Cerebellar nuclear complex (tissue), 1 donor: ENCODE measurements at places on chromosomes 16 and 17.

DNA sequence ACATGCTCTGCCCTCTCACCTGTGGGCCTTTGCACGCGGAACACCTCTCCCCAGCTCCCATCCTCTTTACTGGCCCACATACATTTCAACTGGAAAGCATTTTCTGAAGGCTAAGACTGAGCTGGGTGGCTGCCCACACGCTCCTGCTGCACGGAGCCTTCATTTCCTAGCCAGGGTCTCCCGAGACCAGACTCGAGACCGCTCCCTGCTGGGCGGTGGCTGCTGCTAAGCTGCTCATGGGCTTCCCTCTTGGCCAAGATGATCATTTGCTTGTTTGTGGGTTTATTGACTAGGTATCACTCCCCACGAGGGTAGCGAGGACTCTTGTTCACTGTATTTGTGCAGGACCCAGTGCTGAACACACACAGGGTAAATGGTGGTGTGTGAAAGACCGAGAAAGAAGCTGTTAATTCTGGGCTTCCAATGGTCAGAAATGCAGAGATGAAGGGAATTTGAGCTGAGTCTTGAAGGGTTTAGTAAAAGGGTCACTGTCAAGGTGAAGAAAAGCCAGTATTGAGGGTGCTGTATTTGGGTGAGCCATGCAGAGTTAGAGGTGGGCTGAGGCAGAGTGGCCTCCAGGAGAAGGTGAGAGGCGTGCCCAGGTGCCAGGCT lies 907 bp downstream of the TRAPPC2L start:
- DNase-seq: no peak

DNA sequence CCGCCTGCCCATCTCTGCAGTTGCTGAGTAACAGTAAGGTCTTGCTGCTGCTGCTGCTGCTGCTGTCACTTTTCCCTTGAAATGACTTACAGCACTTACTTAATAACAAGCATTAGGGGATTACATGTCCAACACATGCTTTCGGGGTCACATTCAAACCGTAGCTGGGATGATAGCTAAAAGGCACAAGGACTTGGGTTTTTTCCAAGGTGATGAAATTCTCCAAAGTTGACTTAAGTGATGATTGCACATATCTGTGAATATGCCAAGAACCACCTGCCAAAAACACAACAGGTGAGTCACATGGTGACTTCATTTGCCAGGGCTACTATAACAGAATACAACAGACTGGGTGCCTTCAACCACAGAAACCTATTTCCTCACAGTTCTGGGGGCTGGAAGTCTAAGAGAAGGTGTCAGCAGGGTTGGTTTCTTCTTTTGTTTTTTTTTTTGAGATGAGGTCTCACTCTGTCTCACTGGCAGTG lies 121.9 kb upstream of the TNRC6C start:
- DNase-seq: no peak

DNA sequence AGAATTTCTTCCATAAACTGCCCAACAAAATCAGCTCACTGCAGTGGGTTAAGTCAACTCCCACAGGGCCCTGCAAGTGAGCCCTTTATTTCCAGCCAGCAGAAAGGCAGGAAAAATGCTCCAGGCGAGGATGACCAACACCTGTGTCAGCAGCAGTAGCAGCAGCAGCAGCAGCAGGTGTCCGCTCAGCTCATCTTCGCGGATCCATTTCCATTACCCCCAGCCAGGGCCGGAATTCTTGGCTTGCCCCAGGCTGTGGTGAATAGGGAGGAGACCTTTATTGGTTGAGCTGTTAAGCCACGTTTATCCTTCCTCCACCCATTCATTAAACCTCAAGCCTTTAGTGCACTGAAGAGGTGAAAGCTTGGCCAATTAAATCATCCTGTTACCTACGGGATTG lies 46.2 kb downstream of the MARCHF10 start:
- DNase-seq: no peak

GRCh38 chr16:28136751-28137434 lies 73.4 kb upstream of the GSG1L start:
- no peak for DNase-seq

DNA sequence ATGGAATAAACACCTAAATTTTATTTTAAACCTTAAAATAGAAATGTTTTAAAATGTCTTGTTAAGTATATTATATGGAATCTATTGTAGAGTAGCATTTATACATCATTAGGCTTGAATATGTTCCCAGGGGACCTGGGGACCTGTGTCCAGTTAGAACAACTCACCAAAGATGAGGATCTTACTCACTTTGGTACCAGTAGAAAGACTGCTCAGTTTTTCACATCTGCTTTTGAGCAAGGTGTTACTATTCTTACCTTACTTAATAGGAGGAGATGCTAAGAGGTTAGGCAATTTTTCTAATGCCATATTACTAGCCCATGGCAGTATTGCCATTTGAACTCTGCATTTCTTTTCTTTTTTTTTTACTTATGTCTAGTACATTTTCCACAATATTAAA lies 14.7 kb downstream of the STXBP4 start:
- no peak for DNase-seq

DNA sequence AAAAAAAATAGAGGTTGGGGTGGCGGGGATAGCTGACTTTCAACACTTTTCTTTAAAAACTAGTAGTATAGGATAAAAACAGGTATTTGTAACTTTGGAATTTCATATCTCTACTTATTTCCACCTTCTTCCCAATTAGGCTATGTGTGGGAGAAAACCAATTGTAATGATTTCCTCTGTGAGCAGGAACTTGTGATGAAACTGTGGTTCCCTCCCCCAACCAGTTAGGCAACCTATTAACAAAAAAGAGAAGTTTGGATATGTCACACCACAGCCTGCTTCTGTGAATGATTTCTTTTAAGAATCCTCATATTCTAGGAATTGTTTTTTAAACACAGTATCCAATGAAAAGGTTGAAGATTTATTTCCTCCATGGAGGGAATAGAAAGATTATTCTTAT lies 1.9 kb downstream of the IGSF6 start:
- no peak for DNase-seq

DNA sequence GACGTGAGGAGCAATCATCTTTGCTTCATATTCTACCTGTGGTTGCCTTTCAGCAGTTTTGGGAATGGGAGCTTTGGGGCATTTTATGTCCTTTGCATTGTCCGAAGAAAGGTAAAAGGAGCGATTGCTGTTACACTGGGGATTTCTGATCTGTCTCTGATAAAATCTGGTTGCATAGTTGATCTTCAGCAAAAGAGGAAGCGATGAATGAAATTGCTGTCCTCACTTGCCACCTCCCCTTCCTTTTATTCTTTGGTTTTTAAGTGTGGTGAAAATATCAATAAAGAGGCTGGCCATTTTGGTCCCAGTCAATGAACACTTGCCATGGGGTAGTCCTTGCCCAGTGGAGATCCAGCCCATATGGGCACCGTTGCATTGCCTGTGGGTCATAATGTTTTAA lies 236.8 kb downstream of the MSI2 start:
- no peak for DNase-seq

- DNase-seq: no peak
Measured at GRCh38 chr16:80670170-80670865, 129.5 kb downstream of the DYNLRB2 start.
